ENCODE measurements at places on chromosomes 4 and X.

DNA sequence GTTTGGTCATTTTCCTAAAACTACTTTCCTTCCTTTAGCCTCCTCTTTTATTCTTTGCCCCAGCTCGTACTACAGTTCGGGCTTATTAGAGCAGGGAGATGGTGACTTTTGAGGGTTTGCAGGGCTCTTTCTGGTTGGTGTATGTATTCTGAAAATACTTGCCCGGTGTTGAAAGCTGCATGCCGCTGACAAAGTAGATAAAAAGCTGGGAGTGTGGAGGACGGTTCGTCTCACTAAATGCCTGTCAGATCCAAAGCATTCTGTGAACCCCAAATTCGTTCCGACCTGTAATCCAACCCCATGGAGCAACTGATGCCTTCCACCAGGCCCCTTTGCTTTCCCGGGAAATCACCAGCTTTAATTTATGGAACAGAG lies 19.2 kb downstream of the TRIM2 start:
- no peak for DNase-seq

- no peak for DNase-seq
Observed at GRCh38 chr4:173516621-173517524, 13.2 kb downstream of the HAND2 start.

GRCh38 chrX:132818638-132819037 lies 139.8 kb downstream of the HS6ST2 start:
- DNase-seq: no peak

DNA sequence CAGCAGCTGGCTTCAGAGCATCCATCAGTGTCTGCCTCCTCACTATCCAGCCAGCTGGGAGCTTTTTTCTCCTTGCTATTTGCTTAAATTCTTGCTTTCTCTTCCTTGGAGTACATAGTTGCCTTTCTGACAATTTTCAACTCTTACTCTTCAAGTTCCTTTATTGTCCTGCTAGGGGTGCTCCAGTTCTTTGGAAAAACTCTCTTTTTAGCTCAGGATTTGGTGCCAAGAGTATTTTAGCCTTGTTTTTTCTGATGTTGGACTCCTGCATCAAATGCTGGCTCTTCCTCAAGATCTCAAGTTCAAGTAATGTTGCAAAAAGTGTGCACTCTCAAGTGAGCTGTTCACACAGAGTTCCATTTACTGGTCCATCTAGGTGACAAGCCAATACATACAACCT lies 126.4 kb downstream of the KDR start:
- DNase-seq: no peak

GRCh38 chr4:67770422-67770821 lies 16.2 kb upstream of the GNRHR start:
- no peak for DNase-seq

DNA sequence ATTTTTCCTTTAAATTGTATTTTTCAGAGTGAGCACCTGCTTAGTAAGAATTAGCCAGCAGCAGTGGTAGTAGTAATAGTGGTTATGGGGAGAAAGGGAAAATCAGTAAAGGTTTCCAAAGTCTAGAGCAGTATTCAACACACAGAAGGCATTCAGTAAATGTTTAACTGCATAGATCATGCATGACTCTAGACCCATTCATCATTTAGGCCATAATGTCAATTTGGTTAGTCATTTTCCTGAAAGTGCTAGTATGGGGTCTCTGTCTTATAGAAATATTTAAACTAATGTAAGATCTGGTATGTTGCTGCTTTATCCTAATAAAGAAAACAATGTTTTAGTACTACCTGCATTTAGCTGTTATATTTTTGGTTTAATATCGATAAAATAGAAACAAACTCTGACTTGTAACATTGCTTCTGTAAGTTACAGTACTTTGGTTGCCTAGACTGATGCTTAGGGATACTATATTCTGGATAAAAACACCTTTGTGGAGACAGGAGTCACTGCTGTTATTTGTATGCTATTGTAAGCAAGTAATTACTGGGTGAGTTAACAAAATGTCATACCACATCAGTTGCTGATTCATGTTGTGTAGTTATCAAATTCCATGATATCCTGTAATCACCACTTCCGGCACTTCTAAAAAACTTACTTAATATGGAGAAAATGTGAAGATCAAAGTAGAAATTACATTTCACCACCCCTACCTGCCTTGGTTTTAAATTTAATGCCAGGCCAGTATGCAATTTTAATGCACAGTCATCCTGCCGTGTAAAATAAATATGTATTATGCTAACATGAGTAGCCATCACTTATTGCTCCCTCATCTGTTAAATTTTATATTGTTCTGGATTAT lies 115.8 kb upstream of the BMPR1B start:
- DNase-seq: no peak

DNA sequence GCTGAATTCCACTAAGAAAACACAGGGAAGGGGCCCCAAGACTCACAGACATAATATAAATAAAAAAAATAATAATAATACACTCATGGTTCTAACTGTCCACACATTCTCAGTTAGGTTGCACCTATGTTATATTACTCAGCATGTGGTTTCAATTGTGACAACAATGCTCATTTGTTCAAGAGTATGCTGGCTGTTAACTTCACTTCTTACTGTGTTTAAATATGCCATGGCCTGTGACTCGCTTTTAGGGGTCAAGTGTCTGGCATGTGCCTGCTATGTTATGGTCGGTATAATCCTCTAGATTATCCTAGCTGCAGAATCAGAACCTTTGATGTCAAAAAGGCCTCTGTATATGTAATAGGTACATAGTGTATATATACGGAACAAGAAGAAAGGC lies 324.8 kb upstream of the INTU start:
- no peak for DNase-seq

DNA sequence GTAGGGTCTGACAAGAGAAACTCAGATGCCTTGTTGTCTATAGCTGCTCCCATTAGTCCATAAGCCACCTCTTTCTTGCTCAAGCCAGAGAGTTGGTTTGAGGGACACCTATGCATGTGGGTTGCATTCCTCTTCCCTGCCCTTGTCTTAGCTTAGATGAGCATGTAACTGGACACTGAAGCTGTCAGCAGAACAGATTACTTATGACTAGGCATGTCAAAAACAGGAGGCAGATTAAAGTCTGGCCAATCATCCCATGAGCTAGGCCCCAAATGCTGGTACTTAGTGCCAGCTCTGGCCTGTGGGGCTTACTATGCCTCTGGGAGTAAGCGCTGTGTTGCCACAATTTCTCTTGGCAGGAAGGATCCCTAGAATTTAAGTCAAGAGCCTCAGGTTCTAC lies 215.2 kb downstream of the AR start:
- DNase-seq: no peak

- no peak for DNase-seq
Observed at GRCh38 chrX:104428231-104428630, 137.8 kb upstream of the IL1RAPL2 start.

DNA sequence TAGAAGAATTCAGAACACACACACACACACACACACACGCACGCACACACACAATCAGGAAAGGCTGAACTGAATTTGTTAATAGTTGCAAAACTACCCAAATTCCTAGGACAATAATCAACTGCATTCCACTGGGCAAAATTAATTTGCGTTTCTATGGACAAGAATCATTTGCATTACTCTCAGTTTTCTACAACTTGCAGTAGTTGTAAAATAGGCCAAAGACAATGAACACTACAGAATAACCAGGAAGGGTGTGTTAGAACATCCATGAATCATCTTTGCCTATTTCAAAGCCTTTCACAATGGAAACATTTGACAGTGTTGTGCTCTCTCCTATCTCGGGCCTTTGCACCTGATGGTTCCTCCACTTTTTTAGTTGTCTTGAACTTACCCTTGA lies 77.1 kb upstream of the IGFBP7 start:
- no peak for DNase-seq

- DNase-seq: no peak
Observed at GRCh38 chrX:9790866-9791265, 4.6 kb downstream of the SHROOM2 start.

DNA sequence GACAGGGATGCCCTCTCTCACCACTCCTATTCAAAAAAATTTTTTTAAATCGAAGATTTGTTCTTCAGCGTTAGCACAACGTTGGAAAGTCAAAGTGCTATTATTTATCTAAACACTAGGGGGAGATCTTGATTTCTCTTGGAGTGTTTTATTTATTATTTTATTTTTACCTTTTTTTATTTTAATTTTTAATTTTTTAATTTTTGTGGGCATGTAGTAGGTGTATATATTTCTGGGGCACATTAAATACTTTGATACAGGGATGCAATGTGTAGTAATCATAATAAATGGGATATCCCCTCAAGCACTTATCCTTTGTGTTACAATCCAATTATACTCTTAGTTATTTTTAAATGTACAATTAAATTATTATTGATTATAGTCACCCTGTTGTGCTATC lies 37.4 kb upstream of the SLC10A4 start:
- DNase-seq: no peak

DNA sequence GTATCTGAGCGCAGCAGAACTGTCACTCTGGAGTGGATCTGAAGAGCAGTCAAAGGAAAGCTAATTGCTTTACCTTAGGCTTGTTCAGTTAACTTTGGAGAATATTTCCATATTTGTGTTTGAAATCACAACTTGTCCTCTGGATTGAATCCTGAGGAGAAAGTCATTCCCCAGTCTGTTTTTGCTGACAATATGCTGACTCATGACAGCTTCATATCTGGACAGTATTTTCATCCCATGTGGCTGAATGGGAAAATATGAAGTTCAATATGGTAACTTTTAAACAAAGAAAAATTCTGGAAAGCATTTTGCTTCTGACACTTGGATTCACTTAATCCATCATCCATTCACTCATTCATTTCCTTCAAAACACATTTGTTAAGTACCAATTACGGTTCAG lies 46.3 kb upstream of the MAGEC3 start:
- no peak for DNase-seq

GRCh38 chrX:70033348-70034051 lies 16.2 kb downstream of the AWAT2 start:
- DNase-seq: no peak
